Activated naive CD4-positive, alpha-beta T cell (primary cell): ENCODE measurements at places on chromosomes 2 and 18.

DNA sequence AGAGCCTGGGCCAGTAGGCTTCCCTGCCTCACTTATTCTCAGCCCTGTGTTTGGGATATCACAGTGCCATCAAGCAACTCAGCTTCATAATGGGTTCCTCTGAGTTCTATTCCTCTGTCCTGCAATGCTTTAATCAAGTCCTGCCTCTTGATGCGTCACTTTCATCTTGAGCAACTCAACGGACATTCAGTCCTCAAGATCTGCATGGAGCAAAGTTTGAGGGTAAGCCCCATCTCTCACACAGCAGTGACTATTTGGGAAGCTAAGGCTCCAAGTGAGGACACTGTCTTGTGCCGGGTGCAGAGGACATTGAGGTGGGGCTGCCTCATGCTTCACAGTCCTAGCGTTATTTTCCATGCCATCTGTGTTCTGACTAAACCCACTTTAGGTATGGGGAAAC is 50.9 kb upstream of the PLB1 start:
- DNase-seq = no peak

DNA sequence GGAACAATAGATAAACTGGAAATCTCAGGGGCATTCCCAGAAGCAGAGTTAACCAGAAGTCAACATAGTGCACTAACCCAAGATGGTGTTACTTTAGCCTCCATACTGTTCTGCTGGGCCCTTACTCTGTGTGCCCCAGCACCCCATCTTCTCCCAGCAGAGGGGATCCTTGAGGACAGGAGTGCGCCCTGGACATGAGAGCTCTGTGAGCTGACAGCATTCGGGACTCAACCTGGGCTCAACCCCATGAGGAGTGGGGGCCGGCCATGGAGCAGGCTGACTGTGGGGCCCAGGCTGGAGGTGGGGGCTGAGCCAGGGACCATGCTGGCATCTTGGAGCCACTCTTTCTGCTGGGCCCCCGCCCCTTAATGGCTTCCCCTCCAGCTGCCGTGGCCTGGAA is 156.3 kb upstream of the HS6ST1 start:
- DNase-seq = no peak

GRCh38 chr18:24086082-24086481 is 52.8 kb upstream of the CABYR start:
- DNase-seq = no peak

DNA sequence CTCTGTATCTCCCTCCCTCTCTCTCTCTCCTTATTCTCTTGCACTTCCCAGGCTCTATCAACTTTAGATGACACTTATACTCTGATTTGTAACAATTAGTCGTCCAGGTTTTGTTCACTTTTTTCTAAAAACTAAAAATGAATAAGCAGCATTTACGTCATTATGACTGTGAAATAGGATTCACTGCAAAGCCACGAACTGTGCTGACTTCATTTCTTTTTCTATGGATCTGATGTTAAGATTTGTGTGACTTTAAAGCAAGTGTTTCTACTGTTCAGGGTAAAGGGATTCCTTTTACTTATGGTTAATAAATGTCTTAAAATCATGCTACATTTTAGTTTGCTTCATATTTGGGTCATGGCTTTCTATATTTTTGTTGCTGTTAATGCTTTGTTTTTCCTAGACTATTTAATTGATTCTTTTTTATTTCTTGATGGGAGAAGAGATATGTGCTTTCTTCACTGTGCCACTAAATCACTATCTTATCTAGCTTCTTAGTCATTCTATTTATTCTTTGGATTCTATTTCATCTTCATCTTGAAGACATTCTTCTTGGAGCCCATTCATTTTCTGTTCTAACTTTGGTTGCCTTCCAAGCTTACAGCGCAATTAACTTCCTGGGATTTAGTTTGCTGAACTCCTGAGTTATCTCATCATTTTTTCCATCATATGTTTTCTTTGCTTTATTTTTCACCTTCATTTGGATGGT is 480.4 kb upstream of the TRIB2 start:
- no peak for DNase-seq

DNA sequence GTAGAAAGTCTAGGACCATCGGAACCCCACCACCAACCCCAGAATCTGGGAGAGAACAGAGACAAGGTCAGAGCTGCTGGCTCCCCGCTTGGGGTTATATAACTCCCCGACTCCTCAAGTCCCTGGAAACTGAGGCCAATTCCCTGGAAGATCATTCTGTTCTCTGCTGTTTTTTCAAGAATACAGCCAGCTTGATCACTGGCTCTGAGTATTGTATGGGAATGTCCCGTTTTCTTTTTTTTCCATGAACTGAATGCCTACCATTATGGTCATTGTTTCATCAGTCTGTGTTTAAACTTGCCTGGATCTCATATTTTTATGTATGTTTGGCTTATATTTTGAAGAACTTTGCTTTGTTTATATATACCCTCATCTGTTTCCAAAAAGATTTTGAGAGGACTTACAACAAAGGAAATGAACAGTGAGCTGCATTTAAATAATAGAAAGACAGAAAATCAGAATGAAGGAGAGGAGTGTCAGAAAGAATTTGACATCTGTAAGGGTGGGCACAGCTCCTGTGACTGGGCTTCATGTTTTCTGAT is 90.0 kb upstream of the ALPP start:
- no peak for DNase-seq
